ENCODE measurements at places on chromosomes 12 and 14.

GRCh38 chr12:123897221-123897620 lies 75.4 kb downstream of the CCDC92 start:
- DNase-seq: no peak

DNA sequence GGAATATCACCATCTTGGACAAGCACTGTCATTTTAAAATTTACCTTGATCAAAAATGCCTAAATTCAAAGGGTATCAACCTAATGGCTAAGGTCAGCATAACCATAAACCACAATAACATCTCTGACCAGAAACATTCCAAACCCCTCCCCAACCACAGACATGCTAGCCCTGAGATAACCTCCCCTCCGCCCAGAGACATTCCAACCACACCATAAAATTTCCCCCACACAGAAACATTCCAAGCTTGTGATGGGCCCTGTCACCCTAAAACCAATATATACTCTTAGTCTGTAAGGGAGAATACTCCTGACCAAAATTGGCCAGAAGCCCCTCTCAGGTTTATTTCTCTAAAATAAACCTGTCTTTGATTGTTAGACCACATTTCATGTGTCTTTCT lies 17.7 kb downstream of the EPYC start:
- DNase-seq: no peak

GRCh38 chr14:95885278-95885677 lies 8.6 kb downstream of the TUNAR start:
- no peak for DNase-seq

GRCh38 chr12:89195470-89195869 lies 156.8 kb downstream of the DUSP6 start:
- no peak for DNase-seq

GRCh38 chr12:93725531-93725930 lies 48.4 kb downstream of the CRADD start:
- DNase-seq: no peak

GRCh38 chr12:55700255-55701018 lies 7.3 kb downstream of the ITGA7 start:
- DNase-seq: no peak

DNA sequence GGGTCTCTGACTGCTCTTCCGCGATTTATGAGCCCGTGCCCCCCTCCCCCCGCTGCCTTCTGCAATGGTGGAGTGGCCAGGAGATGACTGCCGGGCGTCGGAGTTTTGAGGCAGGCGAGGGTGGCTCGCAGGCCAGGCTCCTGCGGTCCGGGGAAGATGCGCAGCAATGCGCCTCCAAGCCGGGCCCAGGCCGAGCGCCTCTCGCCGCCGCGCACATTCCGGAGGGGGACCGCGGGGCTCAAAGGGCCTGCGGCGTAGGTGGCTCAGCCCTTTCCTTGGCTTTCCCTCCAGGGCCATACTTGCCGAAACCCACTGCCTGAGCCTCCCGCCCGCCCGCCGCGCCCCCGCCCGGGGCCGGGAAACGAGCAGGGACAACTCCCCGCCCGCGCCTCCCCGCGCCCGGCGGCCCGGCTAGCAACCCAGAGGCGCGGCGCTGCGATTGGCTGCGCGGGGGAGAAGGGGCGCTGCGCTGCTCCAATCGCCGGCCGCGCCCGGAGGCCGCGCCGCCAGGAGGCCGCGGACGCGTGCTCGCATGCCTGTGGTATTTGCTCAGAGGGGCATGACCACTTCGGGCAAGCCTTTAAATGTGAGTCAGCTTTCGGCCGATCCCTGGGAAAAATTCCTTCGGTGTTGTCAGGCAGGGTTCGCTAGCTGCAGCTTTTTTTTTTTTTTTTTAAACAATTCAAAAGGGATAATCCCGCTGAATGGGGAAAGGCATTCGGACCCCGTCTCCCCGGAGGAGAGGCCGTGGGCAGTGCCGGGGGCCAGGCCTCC lies 157.9 kb upstream of the PARP11 start:
- DNase-seq: peak; percentile 67

DNA sequence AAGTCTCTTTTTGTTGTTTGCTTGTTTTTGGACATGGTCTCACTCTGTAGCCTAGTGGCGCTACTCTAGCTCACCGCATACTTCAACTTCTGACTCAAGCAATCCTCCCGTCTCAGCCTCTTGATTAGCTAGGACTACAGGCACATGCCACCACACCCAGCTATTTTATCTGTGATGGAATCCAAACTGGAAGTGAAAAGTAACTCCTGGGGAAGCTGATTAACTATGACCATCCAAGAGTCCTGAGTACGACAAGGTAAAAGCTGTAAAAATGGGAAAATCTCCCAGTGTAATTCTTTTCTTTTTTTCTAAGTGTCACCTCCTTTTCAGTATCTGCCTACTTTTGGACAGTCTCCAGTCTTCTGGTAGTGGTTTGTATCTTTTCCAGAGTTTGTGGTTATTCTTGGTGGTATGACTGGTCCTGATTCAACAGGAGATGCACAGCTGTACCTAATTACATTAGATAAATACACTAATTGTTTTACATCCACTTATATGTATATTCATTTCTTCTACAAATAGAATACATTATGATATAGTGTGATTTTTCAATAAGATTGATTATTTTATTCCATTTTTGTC lies 97.8 kb downstream of the SLC6A15 start:
- no peak for DNase-seq

- no peak for DNase-seq
Observed at GRCh38 chr12:57047981-57048380, 1.9 kb downstream of the MYO1A start.

DNA sequence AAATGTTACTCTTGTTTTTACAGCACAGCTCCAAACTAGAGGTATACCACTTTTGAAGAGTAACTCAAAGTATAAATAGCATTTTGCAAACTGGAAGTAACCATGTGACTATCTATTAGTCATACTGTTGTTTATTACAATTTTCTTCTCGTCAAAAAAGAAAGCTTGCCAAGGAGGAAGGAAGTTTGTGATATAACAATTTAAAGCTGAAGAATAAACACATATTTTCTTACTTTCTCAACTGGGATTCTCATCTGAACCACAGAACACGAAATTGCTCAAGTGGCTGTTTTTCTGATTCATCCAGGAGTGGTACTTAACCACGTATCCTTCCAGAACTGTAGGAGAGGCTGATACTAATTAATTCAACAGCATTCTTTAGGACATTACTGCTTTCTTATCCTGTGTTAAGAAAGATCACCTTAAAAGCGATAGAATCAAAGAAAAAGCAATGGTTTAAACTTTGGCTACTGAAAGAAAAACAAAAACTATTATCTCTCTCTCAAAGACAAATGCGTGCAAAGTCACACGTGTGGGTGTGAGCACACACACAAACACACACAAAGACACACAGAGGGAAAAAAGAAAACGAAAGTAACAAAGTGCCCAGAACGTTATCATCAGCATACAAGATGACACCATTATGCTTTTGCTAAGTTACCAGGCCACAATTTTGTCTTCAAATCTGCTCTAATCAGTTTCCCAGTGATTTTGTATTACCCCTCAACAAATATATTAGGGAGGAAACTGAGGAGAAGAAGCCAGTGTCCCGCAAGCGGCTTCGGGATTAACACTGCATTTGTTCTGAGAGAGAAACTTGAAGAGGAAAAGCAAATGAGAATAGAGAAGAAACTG lies at the start of gene CLEC2B:
Gene CLEC2B (minus strand): TSS at position 48 of the 855 bp plus-strand sequence.
- peak; percentile 65 for DNase-seq

DNA sequence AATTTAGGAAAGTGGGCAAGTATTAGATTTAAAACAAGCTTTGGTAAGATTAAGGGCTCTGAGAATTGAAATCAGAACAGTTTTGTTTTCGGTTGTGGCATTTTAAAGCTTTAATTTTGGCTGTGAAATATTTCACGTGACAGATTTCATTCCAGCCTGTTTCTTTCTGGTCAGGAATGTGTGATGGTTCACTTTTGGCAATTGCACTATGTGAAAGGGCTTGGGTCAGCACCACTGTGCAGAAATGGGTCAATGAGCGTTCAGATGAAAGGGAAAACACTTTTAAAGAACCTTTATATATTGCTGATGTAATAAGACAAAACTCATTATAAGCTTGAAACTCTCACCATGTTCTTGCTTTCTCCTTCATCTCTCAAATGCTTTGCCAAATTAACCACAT lies 17.1 kb downstream of the NUBPL start:
- DNase-seq: no peak

- DNase-seq: no peak
Observed at GRCh38 chr12:18595412-18595811, 142.4 kb downstream of the PLCZ1 start.

DNA sequence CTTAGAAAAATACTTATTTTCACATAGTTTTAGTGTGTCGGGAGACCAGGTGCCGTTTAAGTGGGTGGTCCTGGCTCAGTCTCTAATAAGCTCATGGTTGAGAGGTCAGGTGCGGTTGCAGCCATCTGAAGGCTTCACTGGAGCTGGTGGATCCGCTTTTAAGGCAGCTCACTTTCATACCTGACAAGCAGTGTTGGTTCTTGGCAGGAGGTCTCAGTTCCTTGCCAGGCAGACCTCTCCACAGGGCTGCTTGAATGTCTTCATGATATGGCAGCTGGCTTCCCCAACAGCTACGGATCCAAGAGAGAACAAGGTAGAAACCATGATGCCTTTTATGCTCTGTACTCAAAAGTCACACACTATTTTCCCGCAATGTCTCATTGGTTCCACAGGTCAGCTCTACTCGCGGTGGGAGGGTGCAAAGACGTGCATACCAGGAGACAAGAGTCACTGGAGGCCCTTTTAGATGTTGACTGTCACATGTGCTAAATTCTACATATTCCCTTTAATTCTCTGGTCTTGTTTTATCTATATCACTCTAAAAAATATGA lies 8.0 kb upstream of the ZDHHC17 start:
- no peak for DNase-seq

DNA sequence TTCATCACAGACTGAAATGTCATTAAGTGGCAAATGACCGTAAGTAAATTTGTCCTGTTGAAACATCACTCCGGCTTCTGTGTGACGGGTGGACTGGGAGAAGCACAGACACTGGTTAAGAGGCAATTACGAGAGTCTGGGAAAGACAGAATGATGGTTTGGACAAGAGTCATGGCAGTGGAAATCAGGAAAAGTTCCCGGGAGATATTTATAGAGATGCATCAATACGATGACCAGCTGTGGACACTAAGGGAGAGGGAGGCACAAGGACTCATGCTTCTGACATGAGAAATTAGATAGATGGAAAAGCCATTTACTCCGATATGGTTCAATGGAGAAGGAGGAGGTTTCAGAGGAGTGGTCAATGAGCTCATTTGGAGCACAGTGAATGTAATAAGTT lies 27.3 kb downstream of the CKAP4 start:
- DNase-seq: no peak

DNA sequence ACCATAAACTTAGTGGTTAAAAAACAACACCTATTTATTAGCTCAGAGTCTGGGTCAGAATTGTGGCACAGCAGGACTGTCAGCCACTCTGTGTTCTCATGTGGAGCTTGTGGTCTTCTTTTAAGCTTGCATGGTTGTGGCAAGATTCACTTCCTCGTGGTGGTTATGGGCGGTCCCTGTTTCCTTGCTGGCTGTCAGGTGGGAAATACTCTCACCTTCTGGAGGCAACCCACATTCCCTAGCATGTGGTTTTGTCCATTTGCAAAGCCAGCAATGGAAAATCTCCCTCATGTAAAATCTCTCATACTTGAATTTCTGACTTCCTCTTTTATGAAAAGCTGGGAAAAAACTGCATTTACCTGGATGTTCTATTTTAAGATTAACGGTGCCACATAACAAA lies 229.8 kb downstream of the ALX1 start:
- no peak for DNase-seq

DNA sequence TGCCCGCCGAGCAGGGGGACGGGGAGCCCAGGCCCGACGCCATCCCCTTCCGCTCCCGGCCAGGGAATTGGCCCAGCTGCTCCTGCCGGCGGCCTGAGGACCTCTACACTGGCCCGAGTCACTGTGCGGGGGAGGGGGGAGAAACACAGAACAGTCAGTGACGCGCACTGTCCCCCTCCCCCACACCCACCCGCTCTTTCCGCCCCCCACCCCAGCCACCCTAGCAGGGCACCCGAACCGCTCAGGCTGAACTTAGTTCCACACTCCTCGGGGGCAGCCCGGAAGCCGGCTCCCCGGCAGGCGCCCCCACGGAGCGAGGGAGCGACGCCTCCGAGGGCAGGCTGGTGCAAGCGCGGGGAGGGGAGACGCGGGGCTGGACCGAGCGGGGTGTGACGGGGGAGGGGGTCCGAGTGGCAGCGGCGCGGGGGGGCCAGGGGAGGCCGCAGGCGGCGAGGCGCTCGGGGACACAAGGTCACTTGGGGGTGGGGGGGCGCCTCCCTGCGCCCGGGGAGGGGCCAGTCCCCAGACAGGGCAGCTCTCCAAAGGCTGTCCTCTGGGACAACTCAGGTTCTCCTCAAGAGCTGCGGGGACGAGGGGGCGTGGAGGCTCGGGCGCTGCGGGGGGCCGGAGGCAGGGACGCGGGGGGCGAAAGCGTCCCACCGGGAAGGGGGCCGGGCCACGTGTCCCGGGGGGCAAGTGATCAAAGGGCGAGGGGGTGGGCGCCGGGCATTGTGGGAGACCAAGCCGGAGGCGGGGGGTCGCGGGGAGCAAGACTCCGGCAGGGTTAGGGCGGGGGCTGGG lies 648 bp downstream of the CHD4 start:
- peak; percentile 40 for DNase-seq

DNA sequence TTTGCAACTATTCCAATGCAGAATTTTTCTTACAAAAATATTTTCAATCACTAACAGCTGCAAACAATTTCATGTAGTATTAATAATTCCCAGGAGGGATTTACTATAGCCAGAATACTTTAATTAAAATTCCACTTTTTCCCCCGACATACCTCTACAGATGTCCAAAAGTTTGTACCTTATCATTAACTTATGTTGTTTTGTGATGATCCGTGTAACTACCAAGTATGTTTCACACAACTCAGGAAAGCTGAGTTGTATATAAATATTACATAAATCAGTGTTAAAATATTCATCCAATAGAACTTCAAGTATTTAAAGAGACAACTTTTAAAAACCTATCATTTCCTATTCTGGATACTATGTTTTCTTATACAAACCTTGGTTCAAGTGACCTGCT lies 2.4 kb downstream of the EPS8 start:
- no peak for DNase-seq

DNA sequence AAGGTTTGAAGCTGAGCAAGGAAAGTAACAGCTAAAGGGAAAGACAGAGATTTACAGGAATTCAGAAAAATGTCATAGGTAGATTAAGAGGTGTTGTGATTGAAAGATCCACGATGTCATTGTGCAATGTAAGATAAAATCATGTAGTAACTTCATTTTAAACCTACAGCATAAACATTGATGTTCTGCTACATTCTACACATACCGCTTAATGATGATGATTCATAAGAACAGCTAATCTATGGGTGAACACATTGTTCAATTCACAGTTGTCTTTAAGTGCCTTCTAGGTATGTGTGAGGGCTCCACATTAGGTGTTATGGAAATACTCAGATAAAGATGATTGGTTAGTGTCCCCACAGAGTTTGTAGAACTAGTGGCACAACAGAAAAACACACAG lies 170.9 kb downstream of the GRIP1 start:
- no peak for DNase-seq

DNA sequence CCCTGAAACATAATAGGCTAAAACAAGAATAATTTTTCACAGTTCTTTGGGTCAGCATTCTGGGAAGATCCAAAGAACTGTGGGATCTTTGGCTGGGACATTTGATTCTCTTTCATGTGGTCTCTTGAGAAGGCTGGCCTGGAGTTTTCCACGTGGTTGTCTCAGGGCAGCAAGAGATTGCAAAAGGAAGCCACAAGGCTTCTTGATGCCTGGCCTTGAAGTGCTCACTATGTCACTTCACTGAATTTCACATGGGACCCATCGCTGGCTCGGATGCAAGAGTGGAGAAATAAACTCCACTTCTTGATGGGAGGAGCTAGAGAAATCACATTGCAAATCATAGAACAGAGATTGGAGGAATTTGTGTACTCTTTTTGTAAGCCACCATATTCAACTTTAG lies 343.4 kb downstream of the MED13L start:
- no peak for DNase-seq

- DNase-seq: no peak
Observed at GRCh38 chr14:24250354-24250753, 7.9 kb upstream of the TINF2 start.
